Umbilical cord (tissue), 2 donors: ENCODE measurements at places on chromosomes 5 and 9.

- DNase-seq: no peak
These were observed 5.1 kb downstream of the CNOT8 start for GRCh38 chr5:154863291-154864080.

DNA sequence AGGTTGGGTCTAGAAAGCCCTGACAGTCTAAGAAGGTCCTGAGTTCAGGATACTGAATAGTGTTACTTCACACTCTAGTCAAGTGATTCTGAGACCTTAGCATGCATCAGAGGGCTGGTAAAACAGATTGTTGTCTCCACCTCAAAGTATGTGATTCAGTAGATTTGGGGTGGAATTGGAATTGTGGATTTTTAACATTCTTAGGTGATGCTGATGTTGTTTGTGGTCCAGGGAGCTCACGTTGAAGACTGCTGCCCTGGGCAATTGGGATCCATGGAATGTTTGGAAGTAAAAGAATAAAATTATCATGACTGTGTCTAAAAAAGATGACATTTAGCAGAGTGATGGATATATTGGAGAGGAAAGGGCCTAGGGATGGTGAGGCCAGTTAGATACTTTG is 75.6 kb downstream of the VCAN start:
- DNase-seq: no peak

GRCh38 chr5:137090721-137091120 is 408.4 kb downstream of the SPOCK1 start:
- peak; percentile 38 for DNase-seq

GRCh38 chr5:152378730-152379129 is 26.3 kb downstream of the NMUR2 start:
- DNase-seq: peak; percentile 57

GRCh38 chr5:172906436-172906835 is 52.8 kb upstream of the RPL26L1 start:
- peak; percentile 35 for DNase-seq

- peak; percentile 35 for DNase-seq
These were observed 664 bp upstream of the ARSB start for GRCh38 chr5:78985725-78986223.

DNA sequence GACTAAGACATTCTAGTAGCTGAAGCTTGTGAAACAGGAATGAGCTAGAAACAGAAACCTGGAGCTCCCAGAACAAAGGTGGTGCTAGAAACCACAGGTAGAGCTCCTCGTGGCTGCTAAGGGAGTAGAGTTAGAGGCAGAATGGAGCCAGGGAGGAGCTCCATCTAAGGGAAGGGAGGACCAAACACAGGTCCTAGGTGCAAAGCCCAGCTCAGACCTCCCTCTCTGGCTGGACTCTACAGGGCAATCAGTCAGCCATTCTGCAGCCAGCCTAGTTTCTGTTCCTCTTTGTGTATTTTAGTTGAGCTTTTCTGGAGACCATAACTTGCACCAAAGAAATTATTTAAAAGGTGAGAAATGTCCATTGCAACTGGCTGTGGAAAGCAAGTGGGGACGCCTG is 70.4 kb downstream of the CRB2 start:
- DNase-seq: no peak

- DNase-seq: no peak
These were observed 27.0 kb upstream of the SLC22A5 start for GRCh38 chr5:132342291-132343180.

GRCh38 chr5:178347956-178348355 is 115.4 kb upstream of the PHYKPL start:
- no peak for DNase-seq

DNA sequence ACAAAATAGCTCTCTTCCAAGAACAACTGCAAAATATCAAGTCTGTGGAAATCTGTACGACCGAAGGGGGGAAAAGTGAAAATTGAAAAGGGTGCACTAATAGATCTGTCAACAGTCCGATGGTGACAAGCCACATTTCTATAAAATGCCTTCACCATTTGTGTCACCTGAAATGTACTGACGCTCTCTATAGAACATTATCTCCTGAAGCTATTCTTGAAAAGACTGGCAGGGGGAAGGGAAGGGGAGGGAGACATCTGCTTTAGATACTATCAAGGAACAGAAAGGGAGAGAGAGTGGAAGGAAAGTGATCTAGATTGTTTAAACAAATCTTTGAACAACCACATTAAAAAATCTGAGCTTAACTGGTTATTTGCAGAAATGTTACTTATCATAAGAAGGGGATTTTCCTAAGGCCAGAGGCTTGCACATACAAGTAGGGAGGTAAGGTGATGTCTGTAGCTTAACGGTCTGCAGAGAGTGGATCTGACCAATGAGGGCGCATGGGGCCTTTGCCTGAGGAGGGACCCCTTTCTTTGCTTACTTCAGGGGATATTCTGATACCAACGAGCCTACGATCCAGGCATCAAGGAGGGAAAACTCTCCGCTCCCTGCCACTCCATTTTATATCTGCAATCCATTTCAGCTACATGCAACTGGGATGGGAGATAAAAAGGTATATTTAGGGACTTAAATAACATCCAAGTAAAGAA is 92.1 kb downstream of the CRB2 start:
- no peak for DNase-seq

- no peak for DNase-seq
These were observed 5.0 kb upstream of the SPARC start for GRCh38 chr5:151691706-151692105.

- DNase-seq: no peak
These were observed 10.5 kb downstream of the ZFP62 start for GRCh38 chr5:180850434-180851078.

DNA sequence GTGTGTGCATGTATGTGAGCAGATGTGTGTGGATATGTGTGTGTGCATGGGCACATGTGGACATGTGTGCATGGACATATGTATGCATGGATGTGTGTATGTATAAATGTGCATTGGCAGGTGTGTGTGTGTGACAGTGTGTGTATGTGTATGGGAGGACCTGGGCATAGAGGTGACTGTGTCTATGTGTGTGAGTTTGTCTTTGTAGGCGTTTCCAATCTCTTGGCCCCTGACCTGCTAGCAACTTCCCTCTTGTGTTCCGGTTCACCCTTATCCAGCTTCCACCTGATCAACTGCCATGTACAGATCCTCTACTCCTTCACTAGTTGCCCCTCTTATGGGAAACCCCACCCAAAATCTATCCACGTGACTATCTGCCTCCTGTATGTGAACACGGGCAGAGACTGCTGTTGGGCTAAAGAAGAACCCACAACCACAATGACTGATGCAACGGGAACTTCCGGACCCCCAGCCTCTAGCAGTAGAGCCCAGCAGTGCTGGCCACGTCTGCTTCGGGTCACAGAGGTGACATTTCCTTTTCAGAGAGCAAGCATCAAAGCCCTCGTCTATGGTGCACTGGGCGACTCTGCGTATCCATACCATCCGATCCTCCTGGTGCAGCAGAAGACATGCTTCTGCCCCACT is 24.9 kb upstream of the GADD45G start:
- DNase-seq: no peak

GRCh38 chr5:146962801-146963355 is 84.3 kb upstream of the PPP2R2B start:
- peak; percentile 8 for DNase-seq

DNA sequence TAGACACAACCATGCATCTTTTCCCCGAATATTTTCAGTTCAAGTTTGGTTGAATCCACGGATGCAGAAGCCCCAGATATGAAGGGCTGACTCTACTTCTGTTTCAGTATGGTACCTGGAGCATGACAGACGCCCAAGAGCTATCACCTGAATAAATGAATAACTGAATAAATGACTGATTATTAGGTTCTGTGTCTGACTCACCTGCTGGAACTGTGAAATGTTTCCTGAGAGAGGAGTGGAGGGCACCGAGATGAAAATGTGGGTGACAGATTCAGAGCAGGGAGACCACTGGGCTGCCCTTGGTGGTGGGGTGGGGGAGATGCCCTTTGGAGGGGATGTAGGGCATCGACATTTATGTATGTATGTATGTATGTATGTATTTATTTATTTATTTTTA is 13.2 kb downstream of the FRMPD1 start:
- no peak for DNase-seq

GRCh38 chr9:115164511-115164974 is 46.6 kb upstream of the TNC start:
- DNase-seq: peak; percentile 85

- no peak for DNase-seq
These were observed 55.5 kb downstream of the TMOD1 start for GRCh38 chr9:97556721-97557605.

DNA sequence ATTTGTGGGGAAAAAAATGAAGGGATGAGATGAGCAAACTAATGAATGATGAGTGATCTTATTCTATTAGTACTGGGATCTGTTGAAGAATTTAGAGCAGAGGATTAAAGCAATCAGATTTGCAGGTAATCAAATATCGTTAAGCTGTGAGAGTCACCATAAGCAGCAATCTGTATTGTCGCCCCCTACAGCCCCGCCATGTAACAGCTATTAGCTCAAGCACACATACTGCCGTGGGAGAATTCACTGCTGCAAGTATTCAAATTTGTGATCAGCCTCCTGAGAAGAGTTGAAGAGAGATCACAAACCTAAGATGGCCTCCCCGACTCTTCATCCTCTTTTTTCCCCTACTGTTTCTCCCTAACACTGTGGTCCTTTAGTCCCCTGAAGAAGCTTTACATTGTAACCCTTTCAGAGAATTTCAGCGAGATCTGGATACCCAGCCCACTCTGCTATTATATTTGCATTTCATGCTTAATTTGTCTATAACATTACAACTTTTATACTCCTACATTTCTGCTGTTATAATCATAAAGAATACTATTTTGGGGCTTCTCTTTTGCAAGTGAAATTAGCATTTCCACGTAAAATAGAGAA is 28.5 kb upstream of the PHF24 start:
- DNase-seq: no peak

DNA sequence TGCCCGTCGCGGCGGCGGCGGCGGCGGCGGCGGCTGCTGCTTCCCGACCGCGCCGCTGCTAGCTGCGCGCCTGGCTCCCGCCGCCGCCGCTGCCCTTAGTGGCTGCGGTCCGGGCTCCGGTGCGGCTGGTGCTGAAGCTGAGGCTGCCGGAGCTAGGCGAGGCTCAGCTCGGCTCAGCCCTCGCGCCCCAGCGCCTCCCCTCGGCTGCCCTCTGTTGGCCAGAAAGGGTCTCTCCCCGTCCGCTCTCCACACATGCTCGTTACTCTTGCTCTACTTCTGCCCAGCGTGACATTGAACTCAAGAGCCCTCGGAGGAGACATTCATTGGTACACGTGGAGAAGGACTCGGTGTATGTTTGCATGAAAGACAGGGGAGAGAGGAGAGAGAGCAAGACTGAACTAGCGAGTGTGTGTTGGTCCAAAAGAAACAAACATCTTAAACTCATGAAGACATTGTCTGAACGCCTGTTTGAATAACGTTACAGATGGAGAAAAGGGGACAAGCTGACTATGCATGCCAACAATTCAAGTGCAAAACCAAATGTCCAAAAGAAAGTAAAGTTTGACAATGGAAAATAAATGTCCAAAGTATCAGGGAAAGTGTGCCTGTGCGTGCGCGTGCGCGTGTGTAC is at the start of gene HCN1:
HCN1 (minus strand) TSS at position 175 of the 631 bp plus-strand sequence.
- DNase-seq: peak; percentile 81

GRCh38 chr5:85646641-85647040 is 971.1 kb upstream of the COX7C start:
- DNase-seq: no peak

DNA sequence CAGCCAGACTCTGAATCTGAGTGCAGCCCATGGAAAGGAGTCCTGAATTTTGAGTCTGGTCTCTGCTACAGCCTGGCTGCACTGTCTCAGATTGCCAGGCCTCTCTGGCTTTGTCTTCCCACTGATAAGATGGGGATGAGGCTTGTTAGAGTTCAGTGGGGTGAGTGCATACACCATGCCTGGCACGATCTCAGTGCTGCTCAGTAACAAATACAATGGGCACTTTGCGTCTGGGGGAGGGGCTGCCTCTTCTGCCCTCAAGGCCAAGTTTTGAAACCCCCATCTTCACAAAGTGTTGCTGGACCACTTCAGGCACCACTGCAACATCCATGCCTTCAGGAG is 49.0 kb downstream of the PPARGC1B start:
- DNase-seq: no peak

DNA sequence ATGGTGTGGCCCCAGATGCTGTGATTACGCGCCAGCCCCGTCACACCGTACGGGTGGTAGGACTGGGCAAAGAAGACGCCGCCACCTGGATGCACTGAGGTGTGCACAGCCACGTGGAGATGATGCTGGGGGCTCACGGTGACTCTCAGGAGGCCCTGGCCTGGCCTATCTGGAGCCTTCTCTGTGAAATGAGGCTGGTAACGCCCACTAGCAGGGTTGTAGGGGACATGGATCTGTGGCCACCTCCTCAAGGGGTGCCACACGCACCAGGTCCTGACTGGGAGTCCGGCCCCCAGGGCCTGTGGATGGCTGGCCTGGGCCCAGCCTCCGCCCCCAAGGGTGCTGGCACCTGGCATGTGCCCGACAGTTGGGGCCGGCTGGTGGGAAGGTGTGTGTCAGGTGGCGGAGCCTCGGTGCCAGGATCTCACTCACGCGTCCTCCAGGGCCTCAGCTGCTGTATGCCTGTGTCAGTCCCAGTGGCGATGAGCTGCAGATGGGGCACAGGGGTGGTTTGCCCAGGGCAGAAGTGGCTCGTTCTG is 32.4 kb downstream of the NEK6 start:
- no peak for DNase-seq

DNA sequence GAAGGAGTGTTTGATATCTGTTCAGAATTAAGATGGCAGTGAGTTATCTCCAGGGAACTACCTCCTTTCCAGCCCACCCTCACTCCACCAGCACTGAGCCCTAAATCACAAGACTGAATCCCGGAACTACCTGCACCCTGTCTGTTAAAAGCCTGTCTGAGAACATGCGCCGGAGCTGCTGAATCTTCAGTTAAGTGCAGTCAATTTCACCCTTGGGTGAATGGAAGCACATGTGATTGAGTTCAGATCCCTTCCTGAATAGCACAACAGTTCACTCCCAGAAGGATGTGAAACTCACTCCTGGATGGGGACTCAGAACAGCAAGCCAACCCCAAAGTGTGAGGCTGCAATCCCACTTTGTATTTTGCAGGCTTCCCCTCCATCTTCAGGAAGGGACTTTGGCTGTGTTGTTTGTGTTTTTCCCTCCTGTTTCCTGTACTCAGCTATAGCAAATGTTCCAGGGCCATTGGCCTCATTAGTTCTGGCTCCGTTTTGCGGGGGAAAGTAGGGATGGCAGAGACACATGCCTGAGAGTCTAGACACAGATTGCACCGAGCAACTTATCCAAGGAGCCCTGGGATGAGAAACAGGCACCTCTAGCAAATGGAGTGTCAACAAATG is 43.4 kb downstream of the DPYSL3 start:
- no peak for DNase-seq

GRCh38 chr9:110426052-110426709 is 88.5 kb upstream of the TXNDC8 start:
- DNase-seq: peak; percentile 37

GRCh38 chr9:18502546-18502945 is 28.6 kb downstream of the ADAMTSL1 start:
- peak; percentile 70 for DNase-seq

DNA sequence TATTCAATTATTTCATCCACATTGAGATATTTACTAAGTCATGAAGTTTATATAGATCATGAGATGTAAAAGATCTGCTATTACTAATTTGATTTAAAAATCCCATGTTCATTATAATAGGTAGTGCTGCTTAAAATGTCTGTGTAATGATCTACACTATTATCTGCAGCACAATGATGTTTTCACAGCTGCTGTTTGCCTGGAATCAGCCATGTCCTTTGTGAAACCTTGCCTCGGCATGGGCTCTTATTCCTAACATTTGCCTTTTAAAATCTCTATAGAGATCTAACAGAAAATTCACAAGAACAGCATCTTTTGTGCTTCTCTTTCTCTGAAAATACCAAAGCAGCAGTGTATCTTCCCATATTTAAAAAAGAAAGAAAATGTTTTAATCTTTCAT is 444.6 kb downstream of the PTPRD start:
- no peak for DNase-seq
